Activated CD4-positive, alpha-beta memory T cell treated with anti-CD3 and anti-CD28 coated beads for 36 hours (primary cell): ENCODE measurements at places on chromosomes 5 and 9. TPM values are rescaled to one million over a fixed set of nuclear protein-coding genes. Genes with fewer than 3 reads are reported as not detected.

CCDC112 gene
- total RNA-seq = 1.7 TPM

PCDHGB5 gene
- 0.12 TPM for total RNA-seq

DNA sequence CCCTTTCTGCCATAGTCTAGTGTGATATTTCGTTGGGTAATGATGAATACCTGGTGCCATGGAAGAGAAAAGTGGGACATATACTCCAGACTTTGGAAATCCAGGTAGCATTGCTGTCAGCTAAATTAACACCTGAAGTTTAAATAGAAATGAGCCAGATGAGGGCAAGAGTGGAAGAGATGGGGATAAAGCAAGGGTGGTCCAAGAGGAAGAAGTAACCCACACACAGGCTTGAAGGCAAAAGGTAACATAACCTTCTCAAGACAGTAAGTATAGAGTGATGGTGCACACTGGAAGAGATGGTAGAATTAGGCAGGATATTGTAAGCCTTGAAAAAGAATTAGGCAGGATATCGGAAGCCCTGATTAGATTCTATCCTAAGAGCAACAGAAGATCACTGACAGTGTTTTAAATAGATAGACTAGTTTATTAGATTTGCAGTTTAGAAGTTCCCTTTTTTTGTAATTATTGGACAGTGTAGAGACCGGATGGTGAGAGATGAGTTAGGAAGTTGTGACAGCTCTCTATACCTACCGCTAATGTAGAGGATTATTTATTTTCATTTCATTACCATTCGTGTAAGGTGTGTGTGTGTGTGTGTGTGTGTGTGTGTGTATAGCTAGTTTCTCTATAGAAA is 16.8 kb downstream of the ANXA1 start:
- H3K27ac ChIP-seq = no peak overlapping the region
- H3K27me3 ChIP-seq = no peaks in the 10 kb centered on the region

- no peak overlapping the region for H3K4me3 ChIP-seq
- no peaks in the 10 kb centered on the region for H3K36me3 ChIP-seq
- DNase-seq = no peak
- peaks cover 34% of the 10 kb centered on the region for H3K4me1 ChIP-seq
- H3K27ac ChIP-seq = no peak overlapping the region
Observed at GRCh38 chr5:157864067-157864466, 5.1 kb upstream of the CLINT1 start.

ANKRD31 gene
- 0.33 TPM for total RNA-seq

DNA sequence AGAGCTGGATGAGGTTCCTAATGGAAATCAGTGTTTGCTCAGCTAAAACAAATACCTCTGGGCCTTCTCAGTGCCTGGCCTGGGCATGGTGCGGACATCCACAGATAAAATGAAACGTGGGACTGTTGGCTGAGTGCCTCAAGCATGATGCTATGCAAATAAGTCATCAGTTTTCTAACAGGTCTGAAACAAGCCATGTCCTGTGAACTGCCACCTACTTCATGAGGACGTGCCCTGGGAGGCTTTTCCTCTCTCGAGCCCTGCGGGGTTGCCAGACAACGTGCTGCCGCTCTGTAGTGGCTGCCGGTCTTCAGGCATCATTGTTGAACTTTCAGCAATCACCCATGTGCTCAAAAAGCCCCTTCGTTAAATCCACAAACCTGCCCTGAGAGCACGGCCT is 240.4 kb upstream of the IRX2 start:
- DNase-seq = no peak
- no peaks in the 10 kb centered on the region for H3K36me3 ChIP-seq
- no peaks in the 10 kb centered on the region for H3K4me1 ChIP-seq
- H3K4me3 ChIP-seq = no peak overlapping the region
- no peaks in the 10 kb centered on the region for H3K27me3 ChIP-seq

- H3K4me3 ChIP-seq = no peak overlapping the region
- DNase-seq = no peak
- H3K4me1 ChIP-seq = no peaks in the 10 kb centered on the region
- H3K36me3 ChIP-seq = no peaks in the 10 kb centered on the region
- H3K27me3 ChIP-seq = no peaks in the 10 kb centered on the region
Observed at GRCh38 chr9:127034691-127035090, 87.7 kb downstream of the ANGPTL2 start.

- no peaks in the 10 kb centered on the region for H3K4me1 ChIP-seq
- DNase-seq = no peak
- no peaks in the 10 kb centered on the region for H3K36me3 ChIP-seq
- H3K27me3 ChIP-seq = peaks cover 4% of the 10 kb centered on the region
Observed at GRCh38 chr5:57370376-57370775, 112.2 kb downstream of the ACTBL2 start.

MBLAC2 gene
- 3.5 TPM for total RNA-seq

FCN2 gene
- total RNA-seq = not detected

DNA sequence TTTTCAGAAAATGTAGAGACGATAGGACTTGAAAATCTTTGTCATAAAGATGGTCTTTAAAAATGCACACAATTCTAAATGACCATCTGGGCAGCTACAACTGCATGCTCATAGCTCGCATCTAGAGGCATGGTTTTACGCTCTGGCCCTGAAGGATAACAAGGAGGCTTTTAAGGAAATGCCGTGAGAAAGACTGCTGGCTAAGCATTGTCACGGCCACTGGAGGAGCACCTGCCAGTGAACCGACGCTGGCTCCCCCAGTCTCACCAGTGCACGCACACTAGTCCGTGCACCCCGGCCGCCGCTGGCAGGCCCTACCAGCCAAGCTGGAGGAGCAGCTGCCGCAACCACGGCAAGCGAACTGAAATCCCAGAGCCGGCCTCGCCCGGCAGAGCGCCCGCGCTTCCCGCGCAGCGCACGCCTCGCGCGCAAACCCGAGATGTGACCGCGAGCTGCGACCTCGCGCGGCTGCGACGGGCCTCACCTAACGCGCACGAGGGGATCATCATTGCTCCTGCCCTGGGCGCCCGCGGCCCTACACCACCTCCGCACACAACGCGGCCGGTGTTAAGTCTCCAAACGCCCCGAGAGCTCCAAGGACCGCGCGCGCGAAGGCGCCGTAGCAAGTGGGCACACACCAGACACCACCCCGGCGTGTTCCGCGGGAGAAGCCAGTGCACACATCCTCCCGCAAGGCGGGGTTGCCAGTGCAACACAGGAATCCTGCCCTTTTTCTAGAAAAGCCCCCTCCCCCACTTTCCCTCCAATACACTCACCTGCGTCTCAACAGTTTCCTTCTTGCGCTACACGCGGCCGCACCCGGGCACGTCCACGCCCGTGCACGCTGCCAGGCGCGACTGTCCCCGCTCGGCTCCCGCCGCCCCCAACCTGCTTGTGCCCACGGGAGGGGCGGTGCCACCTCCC is 5.3 kb downstream of the ELAVL2 start:
- no peak overlapping the region for H3K4me3 ChIP-seq
- H3K27me3 ChIP-seq = peaks cover 42% of the 10 kb centered on the region
- H3K4me1 ChIP-seq = no peaks in the 10 kb centered on the region

DNA sequence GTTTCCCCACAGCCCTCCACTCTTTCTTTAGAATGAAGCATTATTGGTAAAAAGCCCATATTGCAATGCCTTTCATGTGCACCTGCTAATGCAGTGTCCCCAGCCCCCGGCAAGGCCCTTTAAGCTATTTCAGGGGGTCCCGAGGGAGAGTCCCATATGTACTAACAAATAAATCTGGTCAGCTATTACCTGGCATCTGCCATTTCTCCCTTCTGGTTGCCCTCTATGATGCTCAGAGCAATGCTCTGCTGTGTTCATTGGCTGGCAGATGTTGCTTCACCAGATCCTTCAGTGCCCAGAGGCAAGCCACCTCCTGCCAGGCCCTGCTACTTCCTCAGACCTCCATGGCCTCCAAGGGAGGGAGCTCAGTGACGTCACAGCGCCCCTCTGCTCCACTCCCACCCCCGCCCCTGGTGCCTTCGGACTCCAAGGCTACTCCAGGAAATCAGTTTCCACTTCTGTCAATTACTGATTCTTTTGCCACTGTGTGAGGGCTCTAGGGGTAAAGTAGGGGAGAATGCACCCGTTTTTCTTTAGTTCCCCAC is 201.1 kb upstream of the GLRA1 start:
- H3K36me3 ChIP-seq = no peaks in the 10 kb centered on the region
- no peaks in the 10 kb centered on the region for H3K27me3 ChIP-seq
- DNase-seq = no peak
- H3K4me1 ChIP-seq = no peaks in the 10 kb centered on the region
- no peak overlapping the region for H3K27ac ChIP-seq

GRCh38 chr5:30650311-30650710 is 543.2 kb upstream of the CDH6 start:
- no peaks in the 10 kb centered on the region for H3K27me3 ChIP-seq
- DNase-seq = no peak
- no peak overlapping the region for H3K4me3 ChIP-seq
- no peaks in the 10 kb centered on the region for H3K36me3 ChIP-seq
- no peaks in the 10 kb centered on the region for H3K4me1 ChIP-seq

GRCh38 chr9:90175865-90176264 is 466.8 kb downstream of the DIRAS2 start:
- no peaks in the 10 kb centered on the region for H3K36me3 ChIP-seq
- H3K27me3 ChIP-seq = peaks cover 8% of the 10 kb centered on the region
- H3K4me3 ChIP-seq = no peak overlapping the region
- no peak overlapping the region for H3K27ac ChIP-seq

SAXO1 gene
- 0.31 TPM for total RNA-seq

DNA sequence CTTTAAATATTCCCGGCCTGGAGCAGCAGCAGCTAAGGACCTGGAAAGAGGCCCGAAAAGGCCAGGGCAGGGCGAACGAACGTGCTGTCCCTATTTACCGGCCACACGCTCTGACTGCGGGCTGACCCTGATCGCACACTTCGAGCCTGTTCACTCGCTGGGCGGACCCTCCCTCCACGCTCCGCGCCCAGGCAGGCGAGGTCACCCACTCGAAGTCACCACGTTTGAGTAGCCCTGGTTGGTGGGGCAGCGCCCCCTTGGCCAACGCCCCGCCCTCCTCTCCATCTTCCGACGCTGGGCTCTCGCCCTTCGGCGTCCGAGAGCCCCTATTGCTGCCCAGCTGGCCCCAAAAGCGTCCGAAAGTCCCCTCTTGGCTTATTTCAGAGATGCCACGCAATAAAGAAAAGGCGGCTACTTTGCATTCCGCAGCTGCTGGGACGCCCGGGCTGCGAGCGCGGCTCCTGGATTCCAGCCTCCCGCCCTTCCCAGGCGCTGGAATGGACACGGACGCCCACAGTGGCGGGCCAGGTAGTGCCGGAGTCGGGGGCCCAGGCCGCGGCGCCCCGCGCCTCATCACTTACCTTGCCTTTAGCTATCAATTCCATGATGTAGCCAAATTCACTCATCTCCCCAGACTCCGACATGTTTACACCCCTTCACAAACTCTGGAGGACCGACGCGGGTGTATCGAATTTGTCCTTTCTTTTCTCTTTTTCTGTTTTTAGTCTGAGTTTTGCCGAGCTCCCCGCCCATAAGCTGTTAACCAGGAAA is 9.9 kb upstream of the TRIM36 start:
- H3K36me3 ChIP-seq = peaks cover 3% of the 10 kb centered on the region
- peaks cover 65% of the 10 kb centered on the region for H3K27me3 ChIP-seq
- no peak overlapping the region for H3K27ac ChIP-seq
- no peak for DNase-seq
- peaks cover 3% of the 10 kb centered on the region for H3K4me1 ChIP-seq
